ENCODE measurements at places on chromosomes 13 and 19. TPM values are rescaled to one million over a fixed set of nuclear protein-coding genes. Genes with fewer than 3 reads are reported as not detected.

The KRI1 gene
- total RNA-seq = 8.6 TPM

The MBD3L3 gene
- total RNA-seq = not detected

The TMPRSS9 gene
- total RNA-seq = under 0.01 TPM

The REX1BD gene
- total RNA-seq = 37.0 TPM

The GARIN5A gene
- 0.66 TPM for total RNA-seq

Measured in fibroblast of lung (primary cell).